NCI-H187 treated with DMSO at 0.1 percent for 48 hours (cell line): ENCODE measurements at places on chromosomes 7 and 10.

DNA sequence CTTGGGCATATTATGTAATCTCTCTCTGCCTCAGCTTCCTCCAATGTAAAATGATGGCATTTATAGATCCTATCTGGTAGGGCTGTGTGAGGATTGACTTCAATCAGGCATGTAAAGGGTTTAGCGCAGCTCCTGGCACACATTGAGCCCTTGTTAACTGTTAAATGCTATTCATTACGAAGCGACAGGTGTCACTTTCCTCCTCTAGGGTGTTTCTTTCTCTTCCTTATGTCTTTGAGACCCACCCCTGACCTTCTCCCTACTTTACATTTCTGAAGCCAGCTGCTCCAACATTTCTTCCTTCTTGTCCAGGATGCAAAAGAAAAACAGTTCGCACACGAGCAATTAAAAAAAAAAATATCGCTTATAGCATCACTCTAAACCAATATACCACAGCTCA lies 5.7 kb upstream of the R3HCC1L start:
- no peak for DNase-seq

GRCh38 chr10:6995831-6996230 lies 415.0 kb downstream of the SFMBT2 start:
- DNase-seq = no peak

DNA sequence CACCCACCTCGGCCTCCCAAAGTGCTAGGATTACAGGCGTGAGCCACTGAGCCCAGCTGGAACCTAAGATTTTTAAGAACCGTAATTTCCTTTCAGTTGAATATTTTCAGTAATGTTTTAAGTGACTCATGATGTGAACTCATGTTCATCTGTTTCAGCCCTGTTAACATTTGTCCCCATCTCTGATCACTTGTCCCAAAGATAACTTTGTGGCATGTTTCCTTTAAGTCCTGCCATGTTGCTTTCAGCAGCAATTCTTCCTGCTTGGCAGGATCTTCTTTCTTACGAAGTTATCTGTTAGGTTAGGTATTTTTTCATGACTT lies 19.3 kb downstream of the ZRANB1 start:
- no peak for DNase-seq

GRCh38 chr7:75849573-75849972 lies 29.3 kb upstream of the RHBDD2 start:
- DNase-seq = no peak

DNA sequence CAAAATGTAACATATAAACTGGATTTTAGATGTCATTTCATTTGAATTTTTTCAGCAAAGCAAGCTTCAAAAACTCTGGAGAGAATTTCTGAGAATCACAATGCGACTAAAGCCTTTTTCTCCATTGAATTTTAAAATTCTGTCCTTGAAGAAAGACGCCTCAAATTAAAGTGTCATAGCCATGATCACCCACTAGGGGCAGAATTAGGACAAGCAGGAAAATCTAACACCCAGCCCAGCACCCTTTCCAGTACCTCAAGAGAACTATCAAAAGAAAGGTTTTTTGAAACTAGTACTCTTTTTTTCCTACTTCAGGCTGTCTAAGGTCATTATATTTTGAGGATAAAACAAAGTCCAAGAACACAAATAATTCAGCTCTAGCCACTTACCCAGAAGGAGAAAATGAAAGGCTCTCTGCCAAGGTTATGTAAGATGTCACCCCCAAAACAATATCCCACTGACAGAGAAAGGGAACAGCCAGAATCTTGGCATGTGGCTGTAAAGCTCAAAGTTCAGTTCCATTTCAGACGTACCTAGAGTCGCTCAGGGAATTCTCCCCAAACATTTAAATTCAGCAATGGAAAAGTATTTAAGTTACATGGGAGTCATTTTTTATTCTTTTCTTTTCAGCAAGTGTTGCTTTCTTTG lies 299.4 kb downstream of the SNX13 start:
- DNase-seq = no peak

DNA sequence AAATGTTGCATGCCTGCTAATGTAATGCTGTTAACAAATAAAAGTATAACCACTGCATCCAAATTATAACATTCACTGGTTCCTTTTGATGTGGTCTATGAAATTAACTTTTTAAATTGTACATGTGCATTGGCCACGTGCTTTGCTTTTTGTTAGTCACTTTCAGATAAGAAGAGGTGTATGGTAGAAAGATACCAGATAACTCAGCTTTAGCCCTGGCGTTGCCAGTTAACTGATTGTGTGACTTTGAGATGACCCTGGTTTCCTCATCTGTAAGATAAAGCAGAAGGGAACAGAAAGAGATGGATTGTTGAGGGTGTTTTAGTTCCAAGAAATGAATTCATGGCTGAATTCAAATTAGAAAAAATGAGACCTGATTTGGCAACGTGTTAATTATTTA lies 1.9 kb upstream of the TRDMT1 start:
- no peak for DNase-seq

- DNase-seq = no peak
These were observed 420 bp upstream of the KLHL7 start for GRCh38 chr7:23105086-23105643.

DNA sequence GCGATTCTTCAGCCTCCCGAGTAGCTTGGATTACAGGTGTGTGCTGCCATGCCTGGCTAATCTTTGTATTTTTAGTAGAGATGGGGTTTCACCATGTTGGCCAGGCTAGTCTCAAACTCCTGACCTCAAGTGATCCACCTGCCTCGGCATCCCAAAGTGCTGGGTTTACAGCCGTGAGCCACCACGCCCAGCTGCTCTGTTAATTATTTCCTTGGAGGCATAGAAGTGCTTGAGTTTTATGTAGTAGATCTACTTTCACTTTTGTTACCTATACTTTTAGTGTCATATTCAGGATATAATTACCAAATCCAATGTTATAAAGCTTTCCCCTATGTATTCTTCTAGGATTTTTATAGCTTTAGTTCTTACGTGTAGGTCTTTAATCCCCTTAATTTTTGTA lies 1093.0 kb downstream of the GATA3 start:
- DNase-seq = no peak

DNA sequence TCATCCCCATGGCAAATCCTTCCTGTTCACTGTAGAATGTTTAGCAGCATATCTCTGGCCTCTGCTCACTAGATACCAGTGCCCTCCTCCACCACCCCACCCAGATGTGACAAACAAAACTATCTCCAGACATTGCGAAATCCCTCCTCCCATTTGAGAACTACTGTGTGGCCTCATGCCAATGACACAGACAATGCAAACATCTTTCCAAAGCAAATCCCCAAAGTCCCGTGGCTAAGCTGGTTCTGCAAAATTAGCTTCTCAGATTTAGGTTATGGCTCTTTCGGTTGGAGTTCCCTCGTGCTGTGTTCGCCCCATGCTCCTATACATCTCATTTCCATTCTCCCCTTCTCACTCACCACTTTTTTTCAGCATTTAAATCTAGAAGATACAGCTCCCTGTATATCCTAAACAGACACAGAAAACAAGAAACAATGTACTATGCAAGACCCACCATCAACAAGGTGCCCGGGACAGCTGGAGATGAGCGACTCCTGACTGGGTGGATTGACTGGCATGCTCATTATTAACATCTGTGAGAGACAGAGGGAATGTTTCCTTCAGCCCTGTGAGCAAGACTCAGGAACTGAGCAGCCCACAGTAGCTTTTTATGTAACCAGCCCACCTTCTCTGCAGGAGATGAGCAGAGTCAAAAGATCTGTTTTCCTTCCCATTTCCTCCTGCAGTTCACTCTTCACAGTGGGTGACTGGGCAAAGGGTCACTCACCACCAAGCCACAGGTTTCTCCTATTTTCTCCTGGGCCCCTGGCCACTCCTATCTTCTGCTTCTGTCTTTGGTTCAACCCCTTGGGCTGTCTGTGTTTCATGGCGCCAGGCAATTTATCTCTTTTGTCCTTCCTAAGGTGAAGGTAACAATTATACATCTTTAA lies 225.7 kb upstream of the AOAH start:
- no peak for DNase-seq

GRCh38 chr10:126160971-126161630 lies 227.2 kb downstream of the ADAM12 start:
- no peak for DNase-seq

DNA sequence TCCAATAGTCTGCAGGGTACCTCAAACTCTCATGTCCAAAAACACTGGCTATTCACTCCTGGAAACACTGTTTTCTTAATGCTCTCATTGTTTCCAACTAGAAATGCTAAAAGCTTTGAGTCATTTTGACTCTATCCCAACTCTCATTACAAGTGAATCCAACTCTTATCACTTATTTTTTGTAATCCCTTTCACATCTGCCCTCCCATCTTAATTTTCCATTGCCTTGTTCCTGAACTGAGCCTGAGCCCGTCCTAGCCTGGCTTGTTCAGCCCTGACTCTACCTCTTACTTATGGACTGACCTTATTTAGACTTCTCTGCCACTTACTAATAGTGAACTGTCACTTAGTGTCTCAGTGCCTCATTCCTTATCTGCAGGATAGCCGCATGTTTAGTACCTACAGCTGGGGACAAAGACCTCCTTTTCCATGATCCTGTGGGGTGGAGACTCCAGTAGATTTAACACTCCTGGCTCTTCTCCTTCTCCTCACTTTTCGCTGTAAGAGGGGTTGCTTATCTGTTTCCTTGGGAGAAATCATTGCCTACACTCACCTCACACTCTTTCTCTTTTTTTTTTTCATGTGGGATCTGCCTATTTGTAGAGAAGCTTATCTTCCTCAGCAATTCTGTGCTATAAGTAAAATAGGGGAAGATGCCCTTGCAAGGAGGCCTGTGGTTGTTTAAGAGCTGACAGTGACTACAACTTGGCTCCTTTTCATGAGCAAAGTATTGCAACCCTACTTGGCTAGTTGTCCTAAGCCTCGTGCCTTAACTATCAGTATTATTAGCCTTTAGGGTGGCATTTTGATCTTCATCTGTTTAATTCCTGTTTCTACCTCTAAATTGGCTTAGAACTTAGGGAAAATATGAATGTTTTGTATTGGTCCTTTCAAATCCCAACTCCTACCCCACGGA lies 56.4 kb downstream of the SLC16A12 start:
- DNase-seq = no peak

- DNase-seq = no peak
These were observed 211.6 kb upstream of the AGK start for GRCh38 chr7:141339603-141340002.

GRCh38 chr7:130959743-130960207 lies 225.8 kb upstream of the KLF14 start:
- DNase-seq = no peak

DNA sequence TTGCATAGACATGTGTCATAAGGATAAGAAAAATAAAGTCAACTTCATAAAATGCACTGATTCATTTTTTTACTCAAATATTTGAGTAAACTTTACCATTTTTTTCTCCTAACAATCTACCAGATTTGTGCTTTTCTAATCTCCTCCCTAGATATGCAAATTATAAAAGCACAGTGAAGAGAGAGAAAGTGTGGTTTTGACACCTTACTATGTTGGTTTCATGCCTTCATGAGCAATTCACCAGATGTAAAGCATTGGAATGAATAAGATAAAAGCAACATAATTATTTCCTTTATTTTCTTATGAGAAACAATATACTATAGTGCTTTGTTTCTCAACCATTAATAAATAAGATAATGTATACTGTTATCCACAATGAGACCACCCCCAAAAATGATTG lies 432.5 kb upstream of the PCDH15 start:
- DNase-seq = no peak

DNA sequence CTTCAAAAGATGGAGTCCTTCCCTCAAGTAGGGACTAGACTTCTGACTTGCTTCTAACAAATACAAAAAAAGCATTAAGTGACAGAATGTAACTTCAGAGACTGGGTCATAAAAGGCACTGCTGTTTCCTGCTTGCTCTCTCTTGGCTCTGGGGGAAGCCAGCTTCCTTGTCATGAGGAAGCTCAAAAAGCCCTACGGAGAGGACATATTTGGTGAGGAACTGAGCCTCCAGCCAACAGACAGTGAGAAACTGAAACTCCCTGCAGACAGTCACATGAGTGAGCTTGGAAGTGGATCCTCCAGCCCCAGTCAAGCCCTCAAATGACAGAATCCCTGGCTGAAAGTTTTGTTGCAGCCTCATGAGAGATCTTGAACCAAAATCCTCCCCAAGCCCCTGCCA lies 26.3 kb upstream of the SLC35G1 start:
- DNase-seq = no peak

GRCh38 chr7:45682358-45682735 lies 108.2 kb downstream of the ADCY1 start:
- DNase-seq = no peak

DNA sequence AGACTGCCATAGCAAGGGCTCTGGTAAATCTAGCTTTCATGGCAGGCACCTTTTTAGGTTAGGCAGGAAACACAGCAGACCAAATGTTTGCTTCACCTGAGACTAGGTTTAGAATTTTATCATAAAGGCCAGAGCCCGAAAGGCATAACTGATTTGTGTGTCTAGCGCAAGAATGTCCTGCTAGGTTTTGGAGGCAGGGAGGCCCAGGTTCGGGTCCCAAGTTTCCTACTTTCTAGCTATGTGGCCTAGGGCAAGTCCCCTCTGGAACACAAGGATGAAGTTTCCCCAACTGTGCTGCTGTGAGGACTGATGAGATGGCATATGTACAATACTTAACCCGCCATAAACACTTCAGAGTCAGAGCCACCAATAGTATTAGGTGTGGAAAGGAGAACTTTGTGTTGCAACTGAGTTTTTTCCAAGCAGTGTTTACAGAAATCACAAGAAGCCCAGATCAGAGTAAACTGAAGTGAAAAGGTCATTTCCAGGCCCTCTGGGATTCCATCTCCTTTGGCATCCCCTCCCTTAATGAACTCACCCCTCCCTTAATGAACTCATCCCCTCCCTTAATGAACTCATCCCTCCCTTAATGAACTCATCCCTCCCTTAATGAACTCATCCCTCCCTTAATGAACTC lies 244.9 kb downstream of the SKAP2 start:
- no peak for DNase-seq

DNA sequence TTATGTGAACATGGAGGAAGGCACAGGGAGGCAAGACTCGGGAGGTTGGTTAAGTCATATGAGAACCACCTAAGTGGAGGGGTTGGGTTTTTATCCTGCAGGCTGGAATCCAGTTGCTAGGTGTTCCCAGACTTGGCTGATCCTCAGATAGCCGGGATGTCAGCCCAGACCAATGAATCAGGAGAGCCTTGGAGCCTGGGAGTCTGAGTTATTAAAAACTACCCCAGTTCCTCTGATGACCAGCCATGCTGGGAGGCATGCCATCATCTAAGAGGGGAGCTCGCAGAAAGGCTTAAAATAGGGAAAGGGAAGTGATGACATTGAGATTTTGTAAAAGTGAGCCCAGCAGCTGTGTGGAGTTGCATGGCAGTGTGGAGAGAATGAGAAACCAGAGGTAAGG lies 238.1 kb downstream of the ZNF248 start:
- DNase-seq = no peak

GRCh38 chr7:98997846-98998245 lies 119.5 kb downstream of the TRRAP start:
- DNase-seq = no peak

DNA sequence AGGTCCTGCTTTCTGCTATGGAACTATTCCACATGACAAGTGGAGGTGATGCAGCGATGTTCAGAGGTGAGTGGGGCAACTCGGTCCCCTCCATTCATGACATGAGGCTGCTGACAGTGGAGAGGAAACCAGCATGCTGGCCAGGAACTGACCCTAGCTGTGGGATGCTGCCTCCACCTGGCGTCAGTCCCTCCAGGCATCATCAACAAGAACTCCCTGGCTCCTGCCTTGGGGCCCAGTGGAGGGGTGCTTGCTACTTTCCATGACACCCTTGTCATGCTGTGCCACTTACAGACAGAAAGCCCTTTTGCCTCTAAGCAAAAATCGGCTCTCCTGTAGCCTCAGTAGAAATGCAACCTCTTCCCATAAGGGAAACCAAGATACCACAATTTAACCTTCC lies 118.5 kb downstream of the LRRC18 start:
- DNase-seq = no peak
